Pulmonary artery endothelial cell (primary cell): ENCODE measurements at places on chromosomes 7 and 10. TPM values are rescaled to one million over a fixed set of nuclear protein-coding genes. Genes with fewer than 3 reads are reported as not detected.

DNA sequence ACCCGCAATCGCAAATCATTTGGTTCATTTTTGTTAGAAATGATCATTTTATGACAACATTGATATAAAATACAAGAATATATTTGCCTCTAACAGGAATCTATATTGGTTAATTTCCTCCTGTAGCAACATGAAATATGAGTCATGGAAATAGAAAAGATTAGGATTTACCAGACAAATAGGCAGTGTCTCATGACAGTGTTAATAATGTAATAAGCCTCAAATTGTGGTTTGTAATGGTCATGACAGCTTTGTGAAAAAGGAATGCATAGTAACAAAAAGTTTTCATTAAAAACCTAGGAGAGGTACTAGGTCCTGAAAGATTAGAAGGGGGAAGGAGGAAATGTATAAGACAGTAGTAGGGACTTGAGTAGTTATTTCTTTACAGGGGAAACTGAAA is 7.9 kb upstream of the SLK start:
- no peak for DNase-seq

DNA sequence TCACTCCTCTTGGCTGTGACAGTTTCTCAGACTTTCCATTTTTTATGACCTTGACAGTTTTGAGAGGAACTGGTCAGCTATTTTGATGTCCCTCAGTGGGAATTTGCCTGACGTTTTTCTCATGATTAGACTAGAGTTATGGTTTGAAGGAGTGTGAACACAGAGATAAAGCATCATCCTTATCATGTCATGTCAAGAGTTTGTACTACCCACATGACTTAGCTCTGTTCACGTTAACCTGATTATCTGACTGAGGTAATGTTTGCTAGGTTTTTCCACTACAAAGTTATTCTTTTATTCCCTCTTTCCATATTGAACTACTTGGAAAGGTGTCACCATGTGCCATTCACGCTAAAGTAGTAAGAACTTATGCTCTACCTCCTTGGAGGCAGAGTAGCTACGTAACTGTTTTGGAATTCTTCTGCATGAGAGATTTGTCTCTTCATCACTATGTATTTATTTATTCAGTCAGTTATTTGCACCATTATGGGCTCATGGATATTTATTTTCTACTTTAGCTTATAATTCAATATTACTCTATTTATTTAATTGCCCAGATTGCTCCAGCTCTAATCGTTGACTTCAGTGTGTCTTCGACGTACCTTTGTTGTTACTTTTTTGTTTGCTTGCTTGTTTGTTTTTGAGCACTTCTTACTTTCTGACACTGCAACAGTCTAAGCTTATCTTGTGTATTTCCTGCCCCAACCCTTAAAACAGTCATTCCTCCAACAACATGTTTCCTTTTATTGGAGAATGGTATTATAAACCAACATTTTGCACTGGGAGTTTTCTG is 50.4 kb downstream of the CPED1 start:
- no peak for DNase-seq

- no peak for DNase-seq
Observed at GRCh38 chr10:76255241-76255640, 823.8 kb downstream of the LRMDA start.

- DNase-seq = no peak
Observed at GRCh38 chr10:1083581-1083980, 27.4 kb downstream of the WDR37 start.

- DNase-seq = no peak
Observed at GRCh38 chr7:130956417-130957136, 222.6 kb upstream of the KLF14 start.

DNA sequence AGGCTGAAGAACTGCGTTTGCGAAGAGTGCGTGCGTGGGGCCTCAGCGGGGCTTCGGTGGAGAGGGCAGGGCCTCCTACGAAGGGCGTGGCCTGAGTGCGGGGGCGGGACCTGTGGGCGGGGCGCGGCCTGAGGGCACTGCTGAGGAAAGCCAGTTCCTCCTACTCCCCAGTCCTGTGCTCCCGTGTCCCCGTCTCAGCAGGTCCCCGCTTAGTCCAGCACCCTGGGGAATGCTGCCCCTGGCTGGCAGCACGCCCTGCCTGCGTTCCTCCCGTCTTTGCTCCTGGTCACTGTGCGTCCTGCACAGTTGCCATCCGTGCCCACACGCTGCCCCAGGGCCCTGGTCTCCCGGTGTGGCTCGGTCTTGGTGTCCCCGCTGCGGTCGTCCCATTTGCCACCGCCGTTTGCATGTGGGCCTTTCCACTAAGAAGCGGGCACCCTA is 177.1 kb downstream of the ZNF248 start:
- no peak for DNase-seq

DNA sequence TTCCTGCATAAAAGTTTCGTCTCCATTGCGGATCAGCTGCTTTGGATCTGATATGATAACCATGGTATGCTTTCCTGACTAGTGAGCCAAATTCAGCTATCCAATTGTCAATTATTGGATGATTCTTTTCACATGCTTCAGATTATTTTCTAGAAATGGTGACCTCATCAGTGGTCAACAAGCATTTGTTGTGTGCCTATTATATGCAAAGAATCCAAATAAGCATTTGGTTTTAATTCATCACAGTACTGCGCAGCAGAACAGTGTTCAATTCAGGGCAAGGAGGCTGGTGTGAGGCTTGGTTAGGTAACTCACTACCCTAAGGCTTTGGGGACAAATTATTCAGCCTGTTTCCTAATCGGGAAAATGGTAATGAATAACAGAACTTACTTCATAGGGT is 200.5 kb downstream of the SKAP2 start:
- DNase-seq = no peak

- DNase-seq = peak; percentile 35
Observed at GRCh38 chr10:59536167-59537014, 173.3 kb downstream of the SLC16A9 start.

DNA sequence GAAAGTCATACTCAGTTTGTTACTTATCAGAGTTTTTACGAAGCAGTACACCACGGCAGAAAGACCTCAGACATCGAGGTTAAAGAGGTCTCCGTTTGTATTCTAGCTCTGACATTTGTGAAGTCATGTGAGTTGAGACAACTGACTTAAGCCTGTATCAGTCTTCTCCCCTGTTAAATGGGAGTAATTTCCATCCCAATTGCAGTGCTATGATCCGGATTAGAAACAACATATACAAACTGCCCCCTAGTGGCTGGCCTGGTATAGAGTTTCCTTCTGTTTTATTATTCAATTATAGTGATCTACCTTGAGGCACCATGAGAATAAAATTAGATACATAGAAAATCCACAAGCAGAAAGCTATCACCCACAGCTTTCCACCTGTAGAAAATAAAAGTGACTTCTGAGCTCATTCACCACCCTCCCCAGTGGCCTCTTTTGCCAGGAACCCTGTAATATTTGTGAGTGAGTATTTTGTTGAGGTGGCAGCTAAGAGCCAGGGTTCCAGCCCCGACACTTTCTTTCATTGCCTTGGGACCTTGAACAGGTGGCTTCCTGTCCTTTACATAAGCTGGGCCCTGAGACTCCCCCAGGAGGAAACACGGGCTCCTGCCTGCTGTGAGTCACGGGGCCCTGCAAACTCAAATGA is 607.2 kb upstream of the MGMT start:
- DNase-seq = no peak

- no peak for DNase-seq
Observed at GRCh38 chr7:2117646-2118045, 115.1 kb downstream of the MAD1L1 start.

- DNase-seq = no peak
Observed at GRCh38 chr10:11170993-11171851, 153.6 kb downstream of the CELF2 start.

DNA sequence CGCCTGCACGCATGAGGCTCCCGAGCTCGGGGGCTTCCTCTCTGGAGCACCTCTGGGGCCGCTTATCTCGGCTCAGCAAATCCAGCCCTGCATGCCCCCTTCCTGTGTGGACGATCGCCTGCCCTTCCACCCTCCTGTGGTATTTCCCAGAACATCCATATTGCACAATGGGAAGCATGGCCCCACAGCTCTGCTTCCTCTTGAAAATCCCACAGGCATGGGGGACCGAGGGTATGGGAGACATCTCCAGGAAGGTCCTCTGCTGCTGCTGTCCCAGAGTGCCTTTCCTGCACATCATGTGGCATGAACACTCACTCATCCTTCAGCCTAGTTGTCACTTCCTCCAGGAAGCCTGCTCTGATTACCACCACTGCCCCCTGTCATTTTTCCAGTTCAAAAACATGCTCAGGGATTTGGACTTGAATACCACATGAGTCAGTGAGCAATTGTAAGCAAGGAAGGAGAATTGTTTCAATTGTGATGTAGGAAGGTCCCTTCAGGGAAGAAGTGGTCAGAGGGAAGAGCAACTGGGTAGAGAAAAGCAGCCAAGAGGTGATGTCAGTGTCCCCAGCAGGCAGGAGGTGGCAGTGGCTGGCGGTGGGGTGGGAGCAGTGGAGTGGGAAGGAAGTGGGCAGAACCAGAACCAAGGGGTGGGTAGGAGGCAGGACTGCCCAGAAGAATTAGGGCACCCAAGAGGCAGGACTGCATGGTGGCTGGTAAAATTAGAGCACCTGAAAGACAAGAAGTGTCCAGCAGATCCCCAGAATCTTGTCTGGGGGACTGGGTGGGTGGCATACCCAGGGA is 67.5 kb upstream of the ZMIZ1 start:
- DNase-seq = peak; percentile 46

GRCh38 chr7:84509522-84509921 is 314.9 kb upstream of the SEMA3A start:
- DNase-seq = no peak

DNA sequence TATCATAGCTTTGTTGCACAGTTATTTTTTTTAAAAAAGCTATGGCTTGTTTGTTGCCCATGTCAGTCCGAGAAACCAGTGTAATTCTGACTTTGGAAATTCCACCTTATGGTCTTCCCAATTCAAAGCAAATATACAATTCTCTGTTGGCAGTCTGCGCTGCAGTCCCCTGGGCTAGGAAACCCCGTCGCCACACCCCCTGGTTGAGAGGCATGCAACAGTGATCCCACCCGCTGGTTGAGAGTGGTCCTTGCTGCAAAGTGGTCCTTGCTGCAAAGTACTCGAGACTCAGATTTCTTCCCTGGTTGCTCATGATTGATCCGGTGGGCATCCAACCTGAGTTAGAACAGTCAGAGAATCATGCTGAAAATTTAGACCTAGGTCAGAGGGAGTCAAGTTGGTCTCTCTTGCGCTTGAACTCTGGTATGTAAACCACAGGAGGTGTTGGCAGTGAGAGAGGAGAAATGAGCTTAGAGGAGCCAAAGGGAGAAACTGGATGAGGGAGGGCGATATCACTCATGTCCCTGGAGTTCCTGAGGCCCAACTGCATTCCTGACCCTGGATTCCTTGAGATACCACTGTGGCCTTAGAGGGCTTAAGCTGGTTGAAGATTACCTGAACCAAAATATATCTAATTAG is 45.0 kb upstream of the STK17A start:
- DNase-seq = no peak

DNA sequence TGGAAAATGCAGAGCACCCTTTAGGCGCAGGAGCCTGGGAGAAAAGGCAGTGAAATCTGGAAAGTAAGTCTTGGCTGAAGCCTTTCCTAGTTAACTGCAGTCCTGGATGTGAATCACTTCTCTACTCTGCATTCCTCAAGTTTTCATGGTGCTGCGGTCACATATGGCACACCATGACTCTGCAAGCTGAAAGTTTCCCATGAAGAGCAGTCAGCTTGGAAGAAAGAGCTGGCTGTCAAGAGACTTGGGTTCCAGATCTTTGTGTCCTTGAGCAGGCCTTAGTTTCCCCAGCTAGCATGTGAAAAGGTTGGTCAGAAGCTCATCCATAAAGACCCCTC is 548.3 kb downstream of the SORCS3 start:
- DNase-seq = no peak

DNA sequence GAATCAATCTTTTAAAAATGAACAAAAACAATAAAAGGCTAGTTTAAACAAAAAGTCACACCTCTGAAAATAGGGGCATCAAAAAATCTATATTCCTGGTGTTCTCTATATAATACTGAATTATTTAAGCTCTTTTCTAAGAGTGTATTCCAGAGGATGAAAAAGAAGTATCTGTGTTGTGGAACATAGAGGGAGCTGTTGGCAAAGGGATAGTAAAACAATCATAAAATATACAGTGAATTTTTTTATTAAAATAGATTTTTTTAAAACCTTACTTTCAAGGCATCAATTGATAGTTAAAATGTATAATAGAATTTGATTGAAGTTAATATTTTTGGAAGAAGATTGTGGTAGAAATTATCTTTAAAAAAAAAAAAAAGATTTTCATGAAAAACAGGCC is 1409.1 kb upstream of the CELF2 start:
- DNase-seq = no peak

DNA sequence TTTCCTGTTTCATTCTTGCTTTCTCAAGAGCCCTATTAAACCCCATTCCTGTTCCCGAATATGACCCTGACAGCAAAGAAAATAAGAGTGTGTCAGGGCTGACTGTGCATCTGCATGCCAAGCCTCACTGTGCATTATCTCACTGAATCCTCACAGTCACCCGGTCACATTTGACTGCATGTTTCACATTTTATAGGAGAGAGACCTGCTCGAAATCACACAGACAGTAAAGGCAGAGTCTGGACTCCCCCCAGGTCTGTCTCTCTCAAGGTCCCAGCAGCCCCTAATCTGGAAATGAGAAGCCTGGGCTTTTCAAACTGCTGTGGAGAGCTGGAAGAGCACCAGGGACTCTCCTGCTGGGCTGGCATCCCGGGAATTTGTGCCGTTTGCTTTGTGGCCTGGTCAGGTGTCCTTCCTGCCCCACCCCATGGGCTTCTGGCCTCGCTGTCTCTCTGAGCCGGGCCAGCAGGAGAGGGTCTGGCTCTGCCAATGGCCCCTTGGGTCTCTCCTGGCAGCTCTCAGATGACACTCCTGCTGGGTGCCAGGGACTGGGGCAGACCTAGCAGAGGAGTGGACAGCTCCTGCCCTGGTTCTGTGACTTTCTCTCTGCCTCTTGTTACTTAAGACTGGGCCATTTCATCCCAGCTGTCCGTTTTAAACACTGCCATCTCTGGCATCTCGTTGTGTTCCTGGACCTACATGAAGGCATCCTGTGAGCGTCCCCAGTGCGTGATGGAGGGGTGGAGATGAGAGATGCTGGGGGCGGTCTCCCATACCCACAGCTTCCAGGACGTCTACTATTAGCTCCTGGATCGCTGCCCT is 173.6 kb downstream of the ARHGAP12 start:
- no peak for DNase-seq

- peak; percentile 44 for DNase-seq
Observed at GRCh38 chr7:2353936-2354185, 766 bp upstream of the EIF3B start.

DNA sequence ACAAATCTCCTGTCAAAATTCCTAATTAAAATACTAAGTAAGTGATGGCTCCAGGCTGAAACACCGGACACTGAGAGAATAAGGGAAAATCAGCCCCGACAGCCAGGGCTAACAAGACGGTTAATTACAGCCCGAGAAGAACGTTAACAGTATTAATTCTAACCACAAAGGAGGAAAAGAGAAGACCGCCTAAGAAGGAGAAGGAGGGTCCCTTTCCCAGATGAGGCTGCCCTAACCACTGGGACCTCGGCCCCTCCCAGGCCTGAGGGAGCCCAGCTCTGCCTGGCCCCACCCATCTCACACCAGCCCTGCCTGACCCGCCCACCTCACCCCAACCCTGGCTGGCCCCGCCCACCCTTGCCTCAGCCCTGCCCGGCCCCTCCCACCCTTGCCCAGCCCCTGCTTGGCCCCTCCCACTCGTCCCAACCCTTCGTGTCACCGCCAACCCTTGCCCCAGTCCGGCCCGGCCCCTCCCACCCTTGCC is 51.3 kb downstream of the PWWP2B start:
- DNase-seq = no peak

Gene IGF2BP3
- 58.8 and 81.2 TPM in 2 replicates for total RNA-seq

Gene SSC4D
- total RNA-seq = 0.46 and 0.60 TPM in 2 replicates

Gene ADAMTS14
- under 0.01 TPM in 1 of 2 replicates, not detected in the other for total RNA-seq

Gene PNLIP
- total RNA-seq = not detected in 2 replicates

Gene TMEM184A
- not detected in 2 replicates for total RNA-seq

Gene CLIP2
- total RNA-seq = 18.1 and 28.0 TPM in 2 replicates

Gene FEZF1
- not detected in 2 replicates for total RNA-seq

Gene PHKG1
- total RNA-seq = 0.46 and 0.59 TPM in 2 replicates
